ENCODE measurements at places on chromosomes 16 and 17. TPM values are rescaled to one million over a fixed set of nuclear protein-coding genes. Genes with fewer than 3 reads are reported as not detected.

Gene PCTP
- 18.6 TPM for total RNA-seq

DNA sequence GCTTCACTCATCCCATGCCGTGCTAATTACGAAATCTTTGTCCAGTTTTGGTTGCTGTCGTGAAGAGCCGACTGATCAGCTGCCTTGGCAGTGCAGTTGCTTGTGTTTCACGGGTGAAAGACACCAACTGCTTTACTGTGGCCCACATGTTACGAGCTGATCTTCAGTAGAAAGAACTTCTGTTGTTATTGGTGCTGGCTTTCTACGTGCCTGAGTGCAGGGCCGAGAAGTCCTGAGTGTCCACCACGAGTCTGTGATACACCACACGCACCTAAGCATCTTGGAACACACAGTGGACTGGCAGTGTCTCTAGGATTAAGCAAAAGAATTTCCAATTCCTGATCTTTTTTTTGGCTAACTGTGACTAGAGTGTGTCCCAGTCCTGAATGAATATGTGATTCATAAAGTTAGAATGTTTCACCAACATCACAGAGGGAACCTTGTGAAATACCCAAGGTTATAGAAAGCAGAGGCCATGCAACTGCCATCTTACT is 70.4 kb upstream of the CLEC18A start:
- no peak for DNase-seq

Gene BLTP2
- 142 TPM for total RNA-seq

DNA sequence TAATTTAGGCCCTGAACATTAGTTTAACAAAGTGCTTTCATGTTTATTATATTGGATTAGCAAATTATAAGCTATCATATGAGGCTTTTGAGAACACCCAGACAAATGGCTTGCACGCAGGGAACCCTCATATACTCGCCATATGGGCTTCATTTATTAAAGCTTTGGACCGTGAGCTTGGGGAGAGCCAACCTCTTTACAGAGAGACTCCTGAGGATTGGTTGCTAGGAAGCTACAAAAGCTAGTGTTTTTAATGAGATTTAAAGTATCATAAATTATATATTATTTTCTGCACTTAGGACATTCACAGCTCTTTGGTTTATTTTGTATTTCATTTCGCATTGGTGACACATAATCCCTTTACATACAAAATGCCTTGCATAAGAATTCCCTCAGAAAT is 193.8 kb upstream of the TOX3 start:
- no peak for DNase-seq

- no peak for DNase-seq
Measured at GRCh38 chr17:82031303-82031884, at the start of gene RAC3. Gene RAC3, plus strand, starts transcription at chr17:82031678. Its CDS starts 84 bp downstream, at chr17:82031762.

DNA sequence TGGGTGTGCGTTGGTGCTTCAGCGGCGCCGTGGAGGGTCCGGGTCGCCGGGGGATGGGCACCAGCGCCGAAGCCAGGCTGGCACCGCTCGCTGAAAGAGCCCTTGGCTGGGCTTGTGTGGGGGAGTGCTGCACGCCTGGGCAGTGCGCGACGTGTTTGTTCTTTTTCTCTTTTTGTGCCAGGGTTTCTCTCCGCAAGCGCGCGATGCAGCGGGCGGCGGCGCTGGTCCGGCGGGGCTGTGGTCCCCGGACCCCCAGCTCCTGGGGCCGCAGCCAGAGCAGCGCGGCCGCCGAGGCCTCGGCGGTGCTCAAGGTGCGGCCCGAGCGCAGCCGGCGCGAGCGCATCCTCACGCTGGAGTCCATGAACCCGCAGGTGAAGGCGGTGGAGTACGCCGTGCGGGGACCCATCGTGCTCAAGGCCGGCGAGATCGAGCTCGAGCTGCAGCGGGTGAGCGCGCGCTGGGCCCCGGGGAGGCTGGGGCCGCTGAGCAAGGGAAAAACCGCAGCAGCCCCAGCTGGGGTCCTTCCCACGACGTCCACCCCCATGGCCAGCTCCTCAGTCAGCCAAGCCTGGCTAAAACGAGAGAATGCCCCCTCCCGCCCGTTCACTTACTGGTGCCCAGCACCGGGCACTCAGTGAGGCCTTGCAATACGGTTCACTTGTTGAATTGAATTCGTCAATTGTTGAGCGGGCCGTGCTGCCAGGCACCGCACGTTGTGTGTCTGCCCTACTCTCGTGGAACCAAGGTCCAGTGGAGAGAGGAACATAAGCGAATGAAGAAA is 541 bp downstream of the GPT2 start:
- DNase-seq: no peak

Measured in hematopoietic multipotent progenitor cell (in vitro differentiated cells).